ENCODE measurements at places on chromosomes 7 and 10. TPM values are rescaled to one million over a fixed set of nuclear protein-coding genes. Genes with fewer than 3 reads are reported as not detected.

HPSE2 gene
- polyA plus RNA-seq: 1.8 TPM

SPDYE8 gene
- 0.92 TPM for polyA plus RNA-seq

CXCL12 gene
- 385 TPM for polyA plus RNA-seq

GRCh38 chr7:148291799-148292198 is 298.8 kb upstream of the C7orf33 start:
- DNase-seq: no peak

DNA sequence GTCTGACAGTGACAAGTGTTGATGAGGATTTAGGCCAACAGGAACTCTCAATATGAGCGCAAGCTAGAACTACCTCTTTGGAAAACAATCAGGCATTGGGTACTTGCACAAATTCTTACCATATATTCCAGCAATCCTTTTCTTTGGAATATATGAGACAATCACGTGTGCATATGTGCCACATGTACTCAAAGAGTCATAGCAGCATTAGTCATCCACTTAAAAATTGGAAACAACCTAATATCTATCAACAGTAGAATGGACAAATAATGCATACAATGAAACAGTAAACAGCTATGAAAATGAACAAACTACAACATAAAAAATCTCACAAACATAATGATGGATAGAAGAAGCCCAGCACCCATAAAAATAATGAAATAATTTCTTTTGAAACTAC is 179.7 kb downstream of the GLI3 start:
- DNase-seq: no peak

DNA sequence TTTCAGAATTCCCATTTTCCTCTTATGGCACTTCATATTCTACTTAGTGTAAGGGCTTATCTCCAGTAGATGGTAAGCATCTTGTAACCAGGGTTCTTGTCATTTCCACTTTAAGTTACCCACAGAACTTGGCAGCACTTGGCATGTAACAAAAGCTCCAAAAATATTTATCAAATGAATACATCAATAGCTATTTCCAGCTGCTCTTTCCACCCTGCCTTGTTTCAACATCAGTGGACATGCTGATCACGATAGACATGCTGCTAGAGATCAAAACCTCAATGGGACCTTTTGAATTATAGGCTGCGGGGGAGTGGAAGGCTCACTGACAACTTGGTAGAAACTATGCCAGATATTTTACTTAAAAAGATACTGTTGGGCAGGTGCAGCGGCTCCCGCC is 32.9 kb downstream of the HOXA1 start:
- no peak for DNase-seq

DNA sequence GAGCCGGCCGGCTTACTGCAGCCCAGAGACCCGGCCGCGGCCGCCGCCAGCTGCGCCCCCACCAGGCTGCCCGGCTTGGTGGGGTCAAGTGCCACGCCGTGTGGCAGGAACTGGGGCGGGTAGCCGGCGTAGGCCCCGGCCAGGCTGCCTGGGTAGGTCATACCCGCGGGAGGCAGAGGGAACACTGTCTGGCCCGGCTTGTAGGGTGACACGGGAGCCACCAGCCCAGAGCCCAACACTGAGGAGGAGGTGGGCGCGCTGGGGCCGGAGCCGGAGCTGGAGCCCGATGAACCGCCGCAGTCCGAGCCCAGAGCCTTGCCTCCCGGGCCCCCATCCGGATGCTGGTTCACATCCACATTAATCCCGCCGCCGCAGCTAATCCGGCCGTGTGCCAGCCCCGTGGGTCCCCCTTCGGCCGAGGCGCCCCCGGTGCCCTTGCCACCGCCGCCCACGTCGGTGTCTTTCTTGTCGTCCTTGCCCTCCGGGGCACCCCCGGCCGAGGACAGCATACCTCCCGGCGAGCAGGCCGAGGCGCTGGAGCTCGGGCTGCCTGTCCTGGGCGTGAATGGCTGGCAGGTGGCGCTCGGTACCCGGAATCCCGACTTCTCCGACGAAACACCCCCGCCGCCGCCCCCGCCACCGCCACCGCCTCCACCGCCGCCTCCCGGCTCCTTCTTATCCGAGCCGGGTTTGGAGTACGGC is 2.0 kb downstream of the ZNF503 start:
- no peak for DNase-seq

DNA sequence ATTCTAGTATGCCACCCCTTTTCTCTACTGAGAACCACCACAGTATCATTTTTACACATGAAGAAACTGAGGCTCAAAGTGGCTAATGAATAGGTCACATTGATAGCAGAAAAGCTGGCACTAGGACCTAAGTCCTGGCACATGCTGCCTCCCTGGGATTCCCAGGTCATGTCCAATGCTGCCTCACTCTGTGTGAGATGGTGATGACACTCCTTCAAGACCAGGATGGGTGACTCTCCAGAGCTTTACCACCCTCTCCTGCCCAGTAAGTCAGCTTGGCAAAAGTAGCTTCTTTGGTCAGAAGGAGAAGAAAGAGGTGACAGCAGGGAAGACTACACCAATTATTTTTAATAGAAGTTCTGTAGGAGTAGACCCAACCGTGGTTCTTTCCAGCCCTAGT is 13.3 kb upstream of the AKR1B10 start:
- DNase-seq: no peak

DNA sequence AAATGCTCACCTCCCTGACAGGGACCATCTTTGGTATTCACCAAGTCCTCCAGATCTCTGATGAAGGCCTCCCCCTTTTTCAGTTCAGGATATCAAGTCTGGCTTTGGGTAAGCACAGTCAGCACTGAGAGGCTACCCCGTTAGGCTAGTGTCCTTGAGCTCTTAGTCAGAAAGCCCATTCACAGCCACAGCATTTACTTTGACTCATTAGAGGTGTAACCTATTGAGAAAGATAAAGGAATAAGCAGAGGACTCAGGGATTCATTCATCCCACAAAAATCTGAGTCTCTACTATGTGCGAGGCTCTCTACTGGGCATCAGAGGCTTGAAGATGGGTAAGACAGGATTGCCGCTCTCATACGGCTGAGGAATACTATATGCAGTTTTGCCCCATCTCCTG is 14.0 kb upstream of the RAMP3 start:
- DNase-seq: no peak

- no peak for DNase-seq
Measured at GRCh38 chr10:117568334-117568733, 25.8 kb downstream of the EMX2 start.

- DNase-seq: no peak
Measured at GRCh38 chr7:15178065-15178464, 275.5 kb upstream of the DGKB start.

- DNase-seq: no peak
Measured at GRCh38 chr7:2399848-2400587, 3.4 kb upstream of the CHST12 start.

DNA sequence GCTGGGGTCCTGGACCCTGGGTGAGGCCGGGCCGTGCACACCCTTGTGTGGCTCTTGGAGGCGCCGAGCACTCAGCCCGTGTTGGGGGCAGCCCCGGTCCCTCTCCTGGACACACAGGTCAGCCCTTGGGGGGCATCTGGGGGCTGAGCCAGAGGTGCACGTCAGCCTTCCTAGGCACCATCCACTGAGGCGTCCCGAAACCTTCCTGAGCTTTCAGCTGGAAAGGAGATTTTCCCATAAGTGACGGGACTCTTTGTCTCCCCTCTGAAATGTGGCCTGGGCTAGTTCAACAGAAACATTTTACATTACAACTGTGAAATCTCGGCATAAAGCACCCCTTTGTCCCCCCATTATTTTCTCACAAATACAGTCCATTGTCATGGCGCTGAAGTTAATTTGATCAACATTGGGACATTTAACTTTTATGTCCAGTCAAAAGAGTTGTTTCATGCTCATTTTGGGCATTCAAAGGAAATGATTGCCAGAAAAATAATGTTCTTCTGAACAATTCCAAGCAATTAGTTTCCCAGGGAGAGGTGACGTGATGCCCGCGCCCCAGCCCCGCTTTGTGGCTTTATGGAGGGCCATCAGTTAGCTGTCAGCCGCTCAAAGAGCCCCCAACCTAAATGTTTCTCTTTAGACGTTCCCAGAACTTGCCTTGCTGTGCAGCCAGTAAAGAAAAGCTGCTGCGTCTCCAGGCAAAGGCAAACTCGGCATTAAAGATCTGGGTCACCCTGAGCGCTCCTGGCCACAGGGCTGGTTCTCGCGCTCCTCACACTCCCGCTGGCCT is 70.8 kb downstream of the NKX6-2 start:
- DNase-seq: no peak

Measured in left renal cortex interstitium (tissue), 4 donors.